ENCODE measurements at places on chromosomes 6 and 20. TPM values are rescaled to one million over a fixed set of nuclear protein-coding genes. Genes with fewer than 3 reads are reported as not detected.
A peak's percentile ranks its signal among the peaks of the same experiment; 100 is the strongest.

DNA sequence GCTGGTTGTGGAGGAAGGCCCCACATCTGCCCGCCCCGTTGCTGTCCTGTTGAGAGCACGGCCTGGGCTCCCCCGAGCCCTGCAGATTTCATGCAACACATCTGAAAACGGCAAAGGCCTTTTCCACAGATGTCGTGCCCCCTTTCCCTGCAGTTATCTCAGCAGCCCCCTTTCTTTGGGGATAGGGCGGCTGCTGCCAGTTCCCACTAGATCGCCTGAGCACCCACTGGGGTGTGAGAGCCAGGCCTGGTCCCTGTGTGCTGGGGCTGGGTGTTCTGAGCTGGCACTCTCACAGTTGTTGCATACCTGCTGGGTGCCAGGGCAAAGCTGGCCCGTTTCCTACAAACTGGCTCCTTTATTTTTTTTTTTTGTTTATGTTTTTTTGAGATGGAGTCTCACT, 12.3 kb upstream of the MTG2 start:
- DNase-seq = no peak

DNA sequence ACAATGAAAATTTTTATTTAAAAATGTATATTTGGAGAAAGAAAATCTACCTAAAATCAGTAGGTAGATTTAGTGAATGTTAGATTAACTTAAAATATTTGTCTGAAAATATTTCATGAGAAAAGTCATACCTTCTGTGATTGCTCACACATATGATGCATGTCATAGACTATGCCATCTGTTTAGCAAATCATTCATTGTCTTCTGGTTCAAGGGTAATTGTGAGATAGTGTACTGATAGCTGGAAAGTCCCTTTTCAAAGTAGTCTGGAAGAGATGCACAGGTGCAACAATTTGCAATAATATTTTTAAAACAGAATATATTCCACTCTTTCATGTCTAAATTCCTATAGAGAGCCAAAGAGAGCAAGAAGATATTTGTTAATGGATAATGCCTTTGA, 21.0 kb upstream of the RNF217 start:
- no peak for DNase-seq

DNA sequence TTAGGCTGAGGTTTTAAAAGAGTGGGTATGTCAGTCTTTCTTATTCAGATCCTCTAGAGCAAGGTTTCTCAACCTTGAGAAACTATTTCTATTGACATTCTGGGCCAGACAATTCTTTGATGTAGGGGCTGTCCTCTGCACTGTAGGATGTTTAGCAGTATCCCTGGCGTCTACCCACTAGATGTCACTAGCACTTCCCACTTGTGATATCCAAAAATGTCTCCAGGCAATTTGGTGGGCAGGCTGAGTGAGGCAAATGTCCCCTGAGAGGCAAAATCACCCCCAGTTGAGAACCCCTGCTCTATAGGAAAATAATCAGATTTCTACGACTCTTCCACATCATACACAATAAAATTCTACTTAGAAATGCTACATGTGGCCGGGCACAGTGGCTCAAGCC, 7.7 kb upstream of the ZKSCAN8 start:
- DNase-seq = peak; percentile 29

- DNase-seq = no peak
These were observed 322.0 kb upstream of the SOX4 start for GRCh38 chr6:21271428-21272155.

DNA sequence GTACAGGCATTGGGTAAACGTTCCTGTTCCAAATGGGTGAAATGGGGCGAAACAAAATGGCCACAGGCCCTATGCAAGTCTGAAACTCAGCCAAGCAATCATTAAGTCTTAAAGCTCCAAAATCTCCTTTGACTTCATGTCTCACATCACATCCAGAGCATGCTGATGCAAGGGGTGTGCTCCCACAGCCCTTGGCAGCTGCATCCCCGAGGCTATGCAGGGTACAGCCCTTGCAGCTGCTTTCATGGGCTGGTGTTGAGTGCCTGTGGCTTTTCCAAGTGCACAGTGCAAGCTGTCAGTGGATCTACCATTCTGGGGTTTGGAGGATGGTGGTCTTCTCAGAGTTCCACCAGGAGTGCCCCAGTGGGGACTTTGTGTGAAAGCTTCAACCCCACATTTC, 270.0 kb upstream of the CDYL start:
- DNase-seq = no peak

- no peak for DNase-seq
These were observed 8.5 kb upstream of the UBD start for GRCh38 chr6:29567991-29568390.

C6orf52 gene
- 3.9 TPM for total RNA-seq

PRND gene
- total RNA-seq = not detected

PI16 gene
- 0.59 TPM for total RNA-seq

TRIM15 gene
- total RNA-seq = 6.5 TPM

Measured in HCT116 (cell line).